KBM-7 (cell line): ENCODE measurements at places on chromosomes 1 and 21.

GRCh38 chr1:115036814-115037507, 7.3 kb downstream of the TSHB start:
- no peak for DNase-seq

- no peak for DNase-seq
These were observed 24.5 kb downstream of the ADARB1 start for GRCh38 chr21:45098867-45099266.

DNA sequence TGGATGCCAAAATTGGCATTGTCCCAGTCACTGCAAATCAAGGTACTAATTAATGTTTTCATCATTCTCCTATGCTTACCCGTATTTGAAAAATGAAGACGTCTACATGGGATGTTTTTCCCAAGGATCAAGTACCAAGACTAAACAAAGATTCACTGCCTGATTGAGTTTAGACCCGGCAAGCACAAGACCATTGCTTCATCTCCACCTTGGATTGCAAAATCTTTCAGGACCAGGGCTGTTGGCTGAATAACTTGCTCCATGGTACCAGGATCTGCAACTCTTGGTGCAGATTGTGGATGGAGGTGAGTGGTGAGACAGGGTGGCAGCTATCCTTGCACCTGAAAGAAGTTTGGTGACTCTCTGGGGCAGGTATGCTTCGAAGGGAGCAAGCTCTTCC, 122.5 kb upstream of the ETS2 start:
- no peak for DNase-seq

GRCh38 chr1:168734271-168734670, 5.3 kb upstream of the DPT start:
- no peak for DNase-seq

DNA sequence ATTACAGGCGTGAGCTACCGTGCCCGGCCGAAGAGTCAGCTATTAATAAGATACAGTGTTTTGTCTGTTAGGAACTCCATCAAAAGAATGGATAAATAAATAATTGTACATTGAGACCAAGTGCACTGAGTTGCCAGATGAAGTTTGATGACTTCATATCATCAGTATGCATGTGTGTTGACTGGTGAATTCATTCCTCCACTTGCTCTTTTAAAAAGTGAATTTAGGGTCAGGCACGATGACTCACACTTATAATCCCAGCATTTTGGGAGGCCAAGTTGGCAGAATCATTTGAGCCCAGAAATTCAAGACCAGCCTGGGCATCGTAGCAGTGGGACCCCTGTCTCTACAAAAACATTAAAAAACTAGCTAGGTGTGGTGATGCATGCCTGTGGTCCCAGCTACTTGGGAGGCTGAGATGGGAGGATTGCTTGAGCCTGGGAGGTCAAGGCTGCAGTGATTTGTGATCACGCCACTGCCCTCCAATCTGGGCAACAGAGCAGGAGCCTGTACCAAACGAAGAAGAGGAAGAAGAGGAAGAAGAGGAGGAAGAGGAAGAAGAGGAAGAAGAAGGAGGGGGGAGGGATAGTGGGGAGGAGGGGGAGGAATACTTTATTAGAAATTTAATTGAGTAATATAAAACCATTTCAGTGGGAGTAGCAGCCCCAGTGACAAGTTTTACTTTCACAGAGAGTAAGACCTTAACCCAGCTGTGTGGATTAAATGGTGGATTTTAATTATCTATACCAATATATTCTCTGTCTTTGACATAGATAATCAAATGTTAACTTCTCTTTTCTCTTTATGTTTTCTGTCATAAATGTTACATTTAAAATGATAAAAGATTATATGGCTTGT, 74.9 kb downstream of the CCDC18 start:
- DNase-seq, result no peak

GRCh38 chr1:182806015-182806678, 16.6 kb downstream of the NPL start:
- no peak for DNase-seq

DNA sequence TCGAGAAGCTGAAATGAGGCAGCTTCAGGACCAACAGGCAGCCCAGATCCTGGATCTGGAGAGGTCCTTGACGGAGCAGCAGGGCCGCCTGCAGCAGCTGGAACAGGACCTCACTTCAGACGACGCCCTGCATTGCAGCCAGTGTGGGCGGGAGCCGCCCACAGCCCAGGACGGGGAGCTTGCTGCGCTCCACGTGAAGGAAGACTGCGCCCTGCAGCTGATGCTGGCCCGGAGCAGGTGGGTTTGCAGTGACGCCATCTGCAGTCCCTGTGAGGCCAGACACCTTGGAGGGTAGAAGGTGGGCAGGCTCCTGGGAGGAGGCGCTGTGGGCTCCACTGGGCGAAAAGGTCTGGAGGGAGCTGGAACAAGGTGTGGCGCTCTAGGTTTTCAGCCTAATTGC, 39.7 kb downstream of the PCNT start:
- DNase-seq, result no peak

GRCh38 chr1:53878492-53879105, 11.0 kb downstream of the YIPF1 start:
- peak; percentile 58 for DNase-seq

GRCh38 chr1:77664939-77665516, 17.4 kb downstream of the ZZZ3 start:
- DNase-seq, result no peak

DNA sequence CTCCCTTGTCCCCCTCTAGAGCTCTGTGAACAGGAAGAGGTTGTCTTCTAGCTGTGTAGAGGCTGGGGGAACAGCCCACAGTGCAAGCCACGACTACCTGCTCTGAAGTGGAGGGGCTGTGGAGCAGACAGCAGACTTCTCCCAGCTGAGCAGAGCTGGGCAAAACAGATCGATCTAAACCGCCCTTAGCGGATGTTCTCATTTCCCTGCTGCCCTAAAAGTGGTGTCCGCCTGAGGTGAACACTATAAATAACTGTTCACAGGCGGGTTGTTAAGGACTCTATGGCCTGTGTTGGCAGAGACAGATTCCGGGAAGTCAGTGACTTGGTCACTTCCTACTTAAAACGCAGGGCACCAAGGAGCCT, 203.2 kb downstream of the RHOU start:
- peak; percentile 81 for DNase-seq

- DNase-seq, result peak; percentile 82
These were observed 102.9 kb downstream of the VAV3 start for GRCh38 chr1:107862064-107862463.
